Skeletal muscle cell (primary cell): ENCODE measurements at places on chromosomes 4 and X.

DNA sequence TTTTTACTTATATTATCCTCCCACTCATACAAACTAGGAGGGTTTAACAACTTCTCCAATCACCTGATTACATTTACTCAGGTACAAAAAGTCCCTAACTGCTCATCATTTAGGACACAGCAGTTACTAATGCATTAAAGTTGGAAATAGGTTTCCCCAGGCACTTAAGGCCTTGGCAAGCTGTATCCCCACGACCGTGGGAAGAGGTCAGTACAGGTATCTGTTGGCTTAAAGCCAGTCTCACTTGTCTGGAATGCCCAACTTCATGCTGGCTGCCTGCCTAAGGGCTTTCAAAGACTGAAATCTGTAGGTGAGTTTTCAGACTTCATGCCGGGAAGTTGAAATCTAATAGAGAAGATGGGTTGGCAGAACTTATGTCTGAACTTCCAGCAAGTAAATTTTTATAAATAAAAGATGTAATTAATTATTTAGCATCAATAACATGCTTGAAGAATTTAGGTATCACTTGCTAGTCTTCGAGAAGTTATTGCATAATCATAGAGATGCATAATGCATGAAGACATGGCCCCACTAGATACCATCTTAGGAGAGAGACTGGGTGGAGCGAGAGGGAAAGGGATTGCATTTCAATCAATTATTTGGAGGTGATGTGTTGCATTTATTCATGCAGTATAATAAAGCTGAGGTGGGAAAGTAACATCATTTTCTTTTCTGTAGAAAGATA is 54.2 kb downstream of the SCD5 start:
- no peak for DNase-seq

- no peak for DNase-seq
Measured at GRCh38 chr4:61619528-61619927, 419.4 kb downstream of the ADGRL3 start.

GRCh38 chrX:121160987-121161386 is 113.6 kb downstream of the GLUD2 start:
- peak; percentile 21 for DNase-seq

DNA sequence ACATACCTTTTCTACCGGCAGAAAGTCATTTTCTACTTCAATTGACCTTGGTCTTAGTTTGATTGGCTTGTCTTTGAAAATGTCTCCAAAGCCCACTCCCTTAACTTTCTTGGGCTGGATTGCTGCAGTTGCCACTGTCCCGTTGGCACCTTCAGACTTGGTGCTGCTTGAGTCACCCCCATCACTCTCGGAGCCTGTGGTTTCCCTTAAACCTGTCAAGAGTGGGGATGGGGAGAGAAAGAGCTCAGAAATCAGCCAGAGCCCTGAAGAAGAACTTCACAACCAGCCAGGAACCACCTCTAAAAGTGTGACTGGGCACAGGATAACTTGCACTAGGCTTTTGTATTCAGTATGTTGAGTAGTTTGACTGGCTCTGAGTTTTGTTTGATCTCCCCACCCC is 168.5 kb upstream of the MAP3K15 start:
- DNase-seq = no peak

DNA sequence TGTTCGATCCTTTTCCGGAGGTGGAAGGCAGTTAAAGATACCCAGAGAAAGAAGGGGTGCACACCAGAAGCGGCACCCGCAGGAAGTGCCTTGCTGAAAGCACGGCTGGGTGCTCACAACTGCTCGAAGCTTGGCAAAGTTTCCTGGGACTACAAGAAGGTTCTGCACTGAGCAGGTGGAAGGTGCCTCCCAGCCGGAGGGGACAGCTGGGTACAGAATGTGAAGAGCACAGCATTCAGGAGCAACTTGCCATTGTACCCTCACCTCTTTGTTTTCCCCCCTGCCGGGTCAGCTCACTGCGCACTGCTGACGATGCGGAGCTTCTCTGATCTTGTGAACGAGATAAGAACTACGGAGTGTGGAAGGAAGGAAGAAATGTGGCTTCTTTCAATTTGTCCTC is 289.2 kb downstream of the FBXW7 start:
- no peak for DNase-seq

- no peak for DNase-seq
Measured at GRCh38 chr4:108492816-108493595, 127.4 kb upstream of the RPL34 start.

DNA sequence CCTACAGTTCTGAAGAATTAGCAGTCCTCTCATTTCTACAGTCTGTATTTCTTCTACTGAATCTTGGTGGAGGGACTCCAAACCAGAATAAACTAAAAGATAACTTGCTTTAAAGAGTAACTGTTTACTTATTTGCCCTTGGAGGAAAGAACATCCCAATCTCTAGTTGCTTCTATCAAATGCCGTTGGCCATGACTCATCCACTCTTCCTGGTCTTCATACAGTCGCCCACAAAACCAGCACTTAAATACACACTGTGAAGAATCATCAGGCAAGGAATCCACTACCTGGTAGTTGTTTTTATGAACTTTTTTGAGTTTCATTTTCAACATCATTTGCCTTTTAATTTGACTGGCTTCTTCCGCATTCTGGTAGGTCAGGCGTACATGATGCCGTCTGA is 14.2 kb downstream of the ZNF518B start:
- no peak for DNase-seq

GRCh38 chr4:25283948-25284347 is 28.6 kb upstream of the ZCCHC4 start:
- DNase-seq = no peak

GRCh38 chr4:118915468-118915867 is 26.8 kb downstream of the SYNPO2 start:
- no peak for DNase-seq

- DNase-seq = no peak
Measured at GRCh38 chrX:106802063-106802387, 448 bp upstream of the TBC1D8B start.

- no peak for DNase-seq
Measured at GRCh38 chr4:75545526-75545925, 10.3 kb upstream of the ODAPH start.

DNA sequence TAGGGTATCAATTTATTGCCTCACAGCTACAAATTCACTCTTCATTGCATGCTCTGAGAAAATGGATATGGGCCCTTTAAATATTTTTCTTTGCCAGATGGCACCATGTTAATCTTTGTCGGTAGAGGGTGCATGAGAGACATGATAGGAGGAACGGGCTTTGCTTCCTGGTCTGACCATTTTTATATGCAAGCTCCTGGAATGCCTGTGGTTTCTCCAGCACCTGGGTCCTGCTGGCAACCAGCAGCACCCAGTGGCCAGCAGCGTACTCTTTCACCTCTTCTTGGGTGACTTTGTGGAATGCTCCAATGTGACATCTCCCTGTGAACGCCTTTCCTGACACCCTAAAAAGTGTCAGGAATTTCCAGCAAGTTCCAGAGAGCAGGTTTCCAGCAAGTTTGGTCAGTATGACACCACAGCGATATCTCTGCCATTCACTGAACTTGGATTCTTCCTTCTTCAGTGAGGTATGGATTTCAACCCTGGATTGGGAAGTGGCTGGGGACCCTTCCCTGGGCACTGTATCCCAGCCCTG is 140.3 kb upstream of the PGRMC2 start:
- peak; percentile 24 for DNase-seq

GRCh38 chr4:142065086-142065647 is 428.8 kb downstream of the IL15 start:
- peak; percentile 16 for DNase-seq

- DNase-seq = no peak
Measured at GRCh38 chr4:110152386-110152785, 46.0 kb downstream of the ELOVL6 start.

DNA sequence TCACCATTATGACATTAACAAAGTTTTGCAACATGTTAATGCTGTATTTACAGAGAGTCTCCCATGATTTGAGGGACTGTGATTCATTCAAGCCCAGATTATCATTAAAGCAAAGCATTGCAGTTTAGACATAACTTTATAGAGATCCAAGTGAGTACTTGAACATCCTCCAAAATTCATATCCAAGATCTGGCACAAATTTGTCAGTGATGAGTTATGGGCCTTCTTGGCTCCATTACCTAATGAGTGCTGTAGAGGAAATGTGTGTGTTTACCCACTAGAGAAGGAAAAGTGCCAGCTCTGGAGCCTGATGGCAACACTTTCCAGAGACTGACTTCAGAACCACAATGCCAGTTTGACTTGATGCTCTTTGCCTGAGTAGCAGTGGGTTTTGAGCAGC is 432.3 kb downstream of the GALNTL6 start:
- no peak for DNase-seq

- no peak for DNase-seq
Measured at GRCh38 chr4:165555302-165555701, 176.5 kb downstream of the CPE start.

DNA sequence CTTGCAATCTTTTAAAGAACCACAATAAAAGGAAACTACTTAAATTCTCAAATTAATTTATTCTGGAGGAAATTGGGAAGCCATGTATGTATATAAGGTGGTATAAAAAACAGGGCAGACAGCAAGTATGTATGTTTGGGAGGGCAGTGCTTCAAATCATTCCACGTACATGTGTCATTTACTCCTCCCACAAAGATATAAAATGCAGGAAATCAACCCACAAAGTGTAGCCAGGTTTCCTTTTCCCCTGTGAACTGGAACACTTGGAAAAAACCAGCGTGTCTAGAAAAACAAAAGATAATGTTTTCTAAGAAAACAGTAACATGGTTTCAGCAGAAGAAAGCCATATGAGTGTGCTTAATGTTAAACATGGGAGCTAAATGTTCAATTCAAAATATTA is 156.7 kb upstream of the FAM47A start:
- DNase-seq = no peak

- no peak for DNase-seq
Measured at GRCh38 chr4:82201303-82201702, 172.5 kb downstream of the HNRNPD start.

GRCh38 chrX:101287402-101287801 is 3.7 kb downstream of the TAF7L start:
- DNase-seq = no peak

DNA sequence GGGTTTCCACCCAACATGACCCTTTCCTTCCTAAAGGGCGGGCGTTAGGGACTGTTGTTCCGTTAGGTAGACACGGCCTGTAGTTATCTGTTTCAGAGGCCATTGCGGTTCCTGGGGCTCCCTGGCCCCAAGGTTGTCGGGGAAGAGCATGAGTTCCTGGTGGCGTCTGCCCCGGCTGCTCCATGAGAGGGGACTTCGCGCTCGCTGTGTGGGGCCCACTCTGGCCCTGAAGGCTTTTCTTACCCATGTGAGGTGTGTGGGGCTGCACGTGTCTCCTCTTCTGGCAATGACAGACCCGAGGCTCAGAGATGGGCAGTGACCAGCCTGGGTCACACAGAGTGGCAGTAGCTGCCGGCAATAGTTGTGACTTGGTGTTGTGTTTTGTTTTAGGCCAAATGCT is 9.1 kb downstream of the TADA2B start:
- DNase-seq = no peak

- no peak for DNase-seq
Measured at GRCh38 chrX:96889726-96890125, 6.0 kb downstream of the RPA4 start.

GRCh38 chrX:10022580-10023245 is 55.6 kb downstream of the CLDN34 start:
- DNase-seq = peak; percentile 48

DNA sequence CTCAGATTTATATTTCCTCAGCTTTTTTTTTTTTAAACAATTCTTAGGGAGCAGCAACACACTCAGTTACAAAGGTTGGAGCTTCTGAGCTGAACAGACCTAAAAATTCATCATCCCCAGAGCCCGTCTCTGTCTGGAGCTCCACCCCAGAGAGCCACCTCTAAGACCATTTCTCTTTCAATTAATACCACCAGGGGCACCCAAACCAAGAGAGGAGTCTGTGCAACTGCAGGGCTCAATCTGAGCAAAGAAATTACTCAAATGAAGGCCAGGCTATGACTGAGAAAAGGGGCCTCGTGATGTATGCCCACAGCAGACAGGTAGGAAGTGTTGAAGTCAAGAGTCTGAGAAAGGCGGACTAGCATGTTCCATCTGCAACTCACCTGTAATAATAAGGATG is 95.5 kb downstream of the C4orf51 start:
- DNase-seq = no peak

DNA sequence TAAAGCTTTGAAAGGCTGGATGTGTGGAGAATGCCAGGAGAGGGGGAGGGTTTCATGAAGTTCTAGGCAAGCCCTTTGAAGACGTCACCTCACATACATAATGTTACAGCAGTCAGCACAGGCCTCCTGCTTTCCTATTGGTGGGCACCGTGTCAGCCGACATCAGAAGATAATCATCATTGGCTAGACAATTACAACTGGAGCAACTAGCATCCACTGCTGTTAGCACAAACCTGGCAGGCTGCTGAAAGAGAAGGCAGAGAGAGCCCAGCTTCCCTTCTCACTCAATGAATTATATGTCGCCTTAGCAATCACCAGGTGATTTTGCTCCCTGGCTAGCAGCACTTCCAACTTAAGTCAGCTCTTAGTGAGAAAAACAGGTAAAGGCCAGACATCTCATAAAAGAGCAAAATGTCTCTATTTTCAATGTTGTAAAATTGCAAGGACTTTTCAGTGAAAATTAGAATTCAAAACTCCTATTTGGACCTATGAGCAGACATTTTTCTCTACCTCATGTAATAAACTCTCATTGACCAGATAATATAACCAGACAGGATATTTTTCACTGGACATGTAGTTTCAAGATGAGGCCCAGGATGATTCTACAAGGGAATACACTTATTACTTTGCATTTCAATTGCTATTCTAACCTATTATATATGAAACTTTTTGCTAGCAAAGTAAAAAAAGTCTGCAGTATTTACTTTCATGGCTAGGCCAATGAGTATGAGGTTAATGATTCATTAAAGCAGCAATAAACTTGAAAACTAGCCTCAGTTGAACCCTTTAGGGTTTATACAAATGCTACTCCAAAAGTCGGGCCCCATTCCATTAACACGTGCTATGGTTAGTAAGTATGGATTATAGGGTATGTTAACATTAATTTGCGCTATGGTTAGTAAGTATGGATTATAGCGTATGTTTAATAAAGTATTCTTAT is 4.3 kb downstream of the ELOVL6 start:
- peak; percentile 96 for DNase-seq

- no peak for DNase-seq
Measured at GRCh38 chrX:119419898-119420297, 20.8 kb downstream of the SLC25A43 start.

DNA sequence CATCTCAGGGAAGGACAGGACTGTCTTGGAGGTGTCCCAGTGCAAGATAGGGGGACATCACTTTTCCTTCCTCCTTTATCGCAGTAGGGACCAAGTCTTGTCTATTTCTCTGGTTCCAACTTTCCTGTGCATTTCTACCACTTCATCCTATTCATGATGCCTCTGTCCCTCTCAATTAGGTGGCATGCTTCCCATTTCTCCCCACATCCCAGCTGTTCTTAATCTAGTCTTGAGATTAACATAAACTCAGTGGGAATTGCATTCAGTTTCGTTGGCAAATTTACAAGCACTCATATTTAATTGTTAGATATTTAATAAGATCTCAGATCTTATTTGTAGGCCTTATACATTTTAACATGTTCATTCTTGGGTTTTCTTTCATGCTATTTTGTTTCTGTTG is 15.7 kb upstream of the ODAM start:
- no peak for DNase-seq
